ENCODE measurements at places on chromosomes 2 and 18. TPM values are rescaled to one million over a fixed set of nuclear protein-coding genes. Genes with fewer than 3 reads are reported as not detected.
A peak's percentile ranks its signal among the peaks of the same experiment; 100 is the strongest.

IGFBP2 gene
- 46.1 TPM for total RNA-seq

MAP4K4 gene
- total RNA-seq: 88.7 TPM

DNA sequence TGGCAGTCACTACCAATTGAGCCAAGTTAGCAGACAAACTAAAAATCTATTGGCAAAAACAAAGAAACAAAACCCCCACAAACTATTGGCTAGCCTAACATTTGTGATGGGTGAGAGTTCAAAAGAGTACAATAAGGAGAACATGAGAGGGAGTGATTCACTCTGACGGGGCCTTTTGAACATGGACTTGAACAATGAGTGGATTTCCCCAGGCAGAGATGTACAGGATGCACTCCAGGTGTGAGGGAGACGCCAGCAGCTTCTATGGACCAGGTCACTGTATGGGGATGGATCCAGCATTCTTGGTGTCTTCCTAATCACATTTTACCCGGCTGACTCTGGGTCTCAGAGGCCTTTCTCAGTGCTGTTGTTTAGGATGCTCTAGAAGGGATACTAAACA is 167.5 kb upstream of the SMAD2 start:
- H3K4me3 ChIP-seq: no peak overlapping the region
- no peaks in the 10 kb centered on the region for H3K36me3 ChIP-seq
- no peaks in the 10 kb centered on the region for H3K4me1 ChIP-seq
- H3K27me3 ChIP-seq: no peaks in the 10 kb centered on the region

DNA sequence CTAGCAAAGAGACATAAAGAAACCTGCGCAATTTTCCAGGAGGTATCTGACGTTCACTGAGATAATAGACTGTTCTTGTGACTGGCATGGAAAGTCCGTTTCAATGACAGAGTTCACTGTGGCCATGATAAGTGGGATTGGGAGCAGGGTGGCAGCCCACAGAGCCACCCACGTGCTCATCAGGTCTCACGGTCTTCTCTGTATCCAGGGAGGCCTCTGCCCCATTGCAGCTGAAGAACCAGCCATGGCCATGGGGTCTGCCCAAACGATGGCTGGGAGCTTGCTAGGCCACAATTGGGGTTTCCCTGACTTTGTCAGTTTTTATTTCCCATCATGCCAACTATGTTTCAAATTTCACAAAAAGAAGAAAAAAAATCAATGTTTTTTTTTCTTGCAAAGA is 57.2 kb downstream of the PDCL3 start:
- H3K27ac ChIP-seq: no peak overlapping the region
- H3K36me3 ChIP-seq: no peaks in the 10 kb centered on the region
- DNase-seq: peak; percentile 26
- H3K4me3 ChIP-seq: no peak overlapping the region

All from upper lobe of right lung (tissue), 1 donor.